SK-N-SH (cell line): ENCODE measurements at places on chromosomes 6 and 20.

DNA sequence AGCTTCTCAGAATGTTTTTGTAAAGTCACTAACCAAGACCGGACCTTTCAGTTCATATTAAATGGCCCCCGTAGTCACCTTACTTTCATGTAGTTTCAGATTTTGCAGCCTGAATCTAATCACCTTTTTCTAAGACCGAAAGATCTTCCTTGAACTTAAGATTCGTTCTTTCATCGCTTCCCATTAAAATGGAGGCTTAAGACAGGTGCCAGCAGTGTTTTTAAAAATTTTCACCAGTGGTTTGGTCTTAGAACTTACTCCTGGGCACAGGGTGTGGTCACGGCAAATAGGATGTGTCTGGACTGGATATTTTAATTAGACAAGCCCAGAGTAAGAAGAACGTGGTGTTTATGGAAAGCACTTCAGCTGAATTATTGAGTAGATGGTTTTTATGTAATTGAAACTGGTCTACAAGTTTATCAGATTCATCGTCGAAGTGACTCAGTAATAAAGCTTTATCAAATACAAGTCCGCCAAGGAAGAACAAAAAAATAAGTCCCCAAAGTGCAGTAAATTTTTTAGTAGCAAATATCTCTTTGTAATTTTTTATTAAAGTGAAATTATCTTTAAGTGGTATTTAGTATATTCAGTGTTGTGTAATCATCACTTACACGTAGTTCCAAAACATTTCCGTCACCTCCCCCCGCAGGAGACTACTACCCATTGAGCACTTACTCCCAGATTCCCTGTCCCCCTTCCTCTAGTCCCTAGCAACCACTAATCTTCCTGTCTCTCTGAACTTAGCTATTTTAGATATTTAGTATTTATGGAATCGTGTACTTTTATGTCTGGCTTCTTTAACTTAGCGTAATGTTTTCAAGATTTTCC is 868 bp downstream of the SRSF3 start:
- peak; percentile 43 for DNase-seq
- no peaks in the 10 kb centered on the region for H3K27me3 ChIP-seq
- H3K4me1 ChIP-seq, result peaks cover 25% of the 10 kb centered on the region
- peak overlapping the region; percentile 99 for H3K4me3 ChIP-seq

- H3K27ac ChIP-seq, result peak overlapping the region; percentile 94
- H3K4me1 ChIP-seq, result no peaks in the 10 kb centered on the region
- peak overlapping the region; percentile 87 for H3K4me3 ChIP-seq
- peak; percentile 14 for DNase-seq
- no peaks in the 10 kb centered on the region for H3K36me3 ChIP-seq
Observed at GRCh38 chr6:121335087-121336008, 1.1 kb upstream of the TBC1D32 start.

GRCh38 chr6:35945650-35946025 is 24.7 kb upstream of the SRPK1 start:
- H3K36me3 ChIP-seq, result no peaks in the 10 kb centered on the region
- no peak overlapping the region for H3K27ac ChIP-seq
- no peak for DNase-seq
- no peak overlapping the region for H3K4me3 ChIP-seq

DNA sequence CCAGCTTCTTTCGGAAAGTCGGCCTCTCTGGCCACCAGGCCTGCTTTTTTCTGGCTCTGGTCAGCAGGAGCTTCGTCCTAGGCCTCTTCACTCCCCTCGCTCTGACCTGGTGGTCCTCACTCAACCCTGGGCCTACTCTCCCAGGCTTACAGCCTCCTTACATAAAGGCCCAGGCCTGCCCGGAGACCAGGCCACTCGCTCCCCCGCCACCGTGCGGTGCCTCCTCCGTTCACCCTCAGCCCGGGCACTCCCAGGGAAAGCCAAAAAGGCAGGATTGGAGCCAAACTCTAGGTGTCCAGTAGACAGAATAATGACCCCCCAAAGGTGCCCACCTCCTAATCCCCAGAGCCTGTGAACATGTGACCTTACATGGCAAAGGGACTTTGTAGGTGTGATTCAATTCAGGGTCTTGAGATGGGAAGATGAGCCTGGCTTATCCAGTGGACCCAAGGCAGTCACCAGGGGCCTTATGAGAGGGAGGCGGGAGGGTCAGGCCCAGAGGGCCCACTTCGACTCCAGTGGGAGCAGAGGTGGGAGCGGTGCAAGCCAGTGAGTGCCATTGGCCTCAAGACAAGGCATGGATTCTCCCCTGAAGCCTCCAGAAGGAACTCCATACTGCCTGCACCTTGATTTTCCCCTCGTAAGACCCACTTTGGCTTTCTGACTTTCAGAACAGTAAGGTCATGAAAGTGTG is 118.6 kb upstream of the PTPN1 start:
- no peaks in the 10 kb centered on the region for H3K4me1 ChIP-seq
- DNase-seq, result no peak
- no peaks in the 10 kb centered on the region for H3K36me3 ChIP-seq
- H3K4me3 ChIP-seq, result no peak overlapping the region

- peaks cover 63% of the 10 kb centered on the region for H3K27me3 ChIP-seq
- DNase-seq, result peak; percentile 98
- peak overlapping the region; percentile 80 for H3K27ac ChIP-seq
- no peaks in the 10 kb centered on the region for H3K36me3 ChIP-seq
Observed at GRCh38 chr6:6008648-6009421, 2.1 kb upstream of the NRN1 start.

GRCh38 chr20:4062721-4063606 is 47.6 kb upstream of the RNF24 start:
- no peaks in the 10 kb centered on the region for H3K36me3 ChIP-seq
- H3K4me3 ChIP-seq, result no peak overlapping the region
- H3K27me3 ChIP-seq, result no peaks in the 10 kb centered on the region
- H3K4me1 ChIP-seq, result peaks cover 16% of the 10 kb centered on the region; the same call in 1 of the 2 replicates
- DNase-seq, result no peak

- H3K27me3 ChIP-seq, result no peaks in the 10 kb centered on the region
- no peaks in the 10 kb centered on the region for H3K36me3 ChIP-seq
- no peaks in the 10 kb centered on the region for H3K4me1 ChIP-seq
- H3K27ac ChIP-seq, result no peak overlapping the region
- no peak overlapping the region for H3K4me3 ChIP-seq
Observed at GRCh38 chr6:163771180-163771579, 356.7 kb downstream of the QKI start.

DNA sequence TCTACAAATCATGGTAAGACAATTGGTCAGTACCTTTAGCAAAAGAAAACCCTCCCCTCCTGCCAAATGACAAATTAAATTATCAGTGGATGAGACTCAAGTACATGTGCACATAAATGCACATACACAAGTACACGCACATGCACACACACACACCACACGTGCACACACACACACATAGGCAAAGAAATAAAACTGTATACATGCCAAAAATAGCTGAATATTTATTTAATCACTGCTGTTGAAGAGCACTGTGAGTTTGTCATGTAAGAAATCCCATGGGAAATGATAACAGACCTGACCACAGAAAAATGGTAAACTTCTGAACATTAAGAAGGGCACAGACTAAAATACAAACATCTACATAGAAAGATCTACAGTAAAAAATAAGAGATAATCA is 46.6 kb upstream of the TNFAIP3 start:
- no peak overlapping the region for H3K27ac ChIP-seq
- H3K36me3 ChIP-seq, result no peaks in the 10 kb centered on the region
- no peak overlapping the region for H3K4me3 ChIP-seq
- no peaks in the 10 kb centered on the region for H3K27me3 ChIP-seq
- no peaks in the 10 kb centered on the region for H3K4me1 ChIP-seq
- DNase-seq, result no peak

- no peak overlapping the region for H3K4me3 ChIP-seq
- H3K36me3 ChIP-seq, result peaks cover 5% of the 10 kb centered on the region; the same call in 1 of the 2 replicates
- no peak overlapping the region for H3K27ac ChIP-seq
- no peaks in the 10 kb centered on the region for H3K27me3 ChIP-seq
Observed at GRCh38 chr6:157113389-157113788, 209.9 kb downstream of the TMEM242 start.

DNA sequence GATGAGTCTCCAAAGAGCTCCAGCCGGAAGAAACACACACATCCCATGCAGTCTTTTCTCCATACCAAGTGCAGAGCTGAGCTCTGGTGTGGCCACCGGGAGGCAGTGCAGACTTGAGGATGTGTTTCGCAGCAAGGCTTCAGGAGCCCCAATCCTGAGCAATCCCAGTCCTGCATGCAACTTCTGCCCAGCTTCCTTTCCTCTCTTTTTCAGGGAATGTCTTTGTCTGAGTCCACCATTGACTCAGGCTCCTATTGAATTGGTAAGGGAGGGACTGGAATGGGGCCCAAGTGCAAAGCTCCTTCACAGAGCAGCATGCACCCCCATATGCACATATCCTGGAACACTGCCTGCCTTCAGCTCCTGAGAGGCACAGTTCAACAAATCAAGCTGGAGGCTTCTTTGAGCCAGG is 50.5 kb upstream of the ASIP start:
- peak overlapping the region; percentile 9; the same call in 1 of the 2 replicates for H3K4me3 ChIP-seq
- H3K27me3 ChIP-seq, result peaks cover 9% of the 10 kb centered on the region; the same call in 1 of the 2 replicates
- no peaks in the 10 kb centered on the region for H3K36me3 ChIP-seq
- no peak overlapping the region for H3K27ac ChIP-seq
- peaks cover 20% of the 10 kb centered on the region for H3K4me1 ChIP-seq

- no peak overlapping the region for H3K27ac ChIP-seq
- DNase-seq, result no peak
- H3K27me3 ChIP-seq, result no peaks in the 10 kb centered on the region
Observed at GRCh38 chr6:19918436-19918835, 81.3 kb downstream of the ID4 start.

- H3K4me3 ChIP-seq, result no peak overlapping the region; the same call in 1 of the 2 replicates
- H3K4me1 ChIP-seq, result peaks cover 11% of the 10 kb centered on the region; the same call in 1 of the 2 replicates
- H3K27ac ChIP-seq, result peak overlapping the region; percentile 45; the same call in 1 of the 2 replicates
- peak; percentile 39 for DNase-seq
- no peaks in the 10 kb centered on the region for H3K36me3 ChIP-seq
Observed at GRCh38 chr6:56868687-56869086, 86.2 kb upstream of the BEND6 start.

GRCh38 chr20:17895641-17896171 is 72.9 kb downstream of the SNX5 start:
- no peak overlapping the region for H3K27ac ChIP-seq
- peaks cover 5% of the 10 kb centered on the region; the same call in 1 of the 2 replicates for H3K4me1 ChIP-seq
- H3K36me3 ChIP-seq, result no peaks in the 10 kb centered on the region
- no peaks in the 10 kb centered on the region for H3K27me3 ChIP-seq

DNA sequence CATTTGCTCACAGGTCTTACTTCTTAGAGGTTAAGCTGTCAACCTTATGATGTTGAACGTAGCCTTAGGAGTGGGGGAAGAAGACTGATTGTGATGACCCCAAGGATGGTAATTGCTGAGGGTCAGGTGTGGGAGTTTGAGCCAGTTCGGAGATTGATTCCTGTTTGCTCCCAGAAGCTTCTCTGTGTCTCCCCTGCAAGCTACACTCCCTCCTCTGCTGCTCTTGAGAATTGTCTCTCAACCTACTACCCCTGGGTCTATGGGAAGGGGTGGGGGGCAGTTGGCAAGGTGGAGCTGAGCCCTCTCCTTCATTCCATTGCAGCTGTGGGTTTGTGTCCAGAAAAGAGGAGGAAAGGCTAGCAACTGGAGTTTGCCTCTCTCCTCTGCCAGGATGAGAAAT is 113.8 kb downstream of the PLEKHG1 start:
- no peaks in the 10 kb centered on the region for H3K4me1 ChIP-seq
- peaks cover 4% of the 10 kb centered on the region; the same call in 1 of the 2 replicates for H3K27me3 ChIP-seq
- no peak overlapping the region for H3K4me3 ChIP-seq
- H3K36me3 ChIP-seq, result no peaks in the 10 kb centered on the region

DNA sequence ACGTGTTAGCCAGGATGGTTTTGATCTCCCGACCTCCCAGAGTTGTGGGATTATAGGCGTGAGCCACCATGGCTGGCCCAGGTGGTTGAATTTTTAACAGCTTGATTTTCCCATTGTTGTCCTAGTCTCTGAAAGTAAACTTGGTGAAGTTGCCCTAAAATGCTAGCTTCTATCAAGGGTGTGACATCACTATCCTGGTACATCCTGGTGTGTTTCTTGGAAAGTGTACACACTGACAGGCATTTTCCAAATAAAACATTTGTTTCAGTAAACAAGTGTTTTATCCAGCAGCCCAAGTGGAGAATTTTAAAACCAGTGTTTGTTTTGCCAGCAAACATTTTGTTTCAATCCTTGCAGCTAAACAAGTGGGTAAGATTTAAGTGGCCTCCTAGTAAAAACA is 40.5 kb upstream of the RREB1 start:
- no peak overlapping the region for H3K27ac ChIP-seq
- DNase-seq, result no peak
- H3K27me3 ChIP-seq, result no peaks in the 10 kb centered on the region
- no peak overlapping the region for H3K4me3 ChIP-seq
- no peaks in the 10 kb centered on the region for H3K36me3 ChIP-seq

- H3K27me3 ChIP-seq, result no peaks in the 10 kb centered on the region
- H3K36me3 ChIP-seq, result no peaks in the 10 kb centered on the region
- no peaks in the 10 kb centered on the region; the same call in 1 of the 2 replicates for H3K4me1 ChIP-seq
- peak; percentile 47 for DNase-seq
Observed at GRCh38 chr6:38715016-38715689, at the start of gene DNAH8. Gene DNAH8, plus strand, starts transcription at chr6:38715311. Its CDS starts 7,499 bp downstream, at chr6:38722810.

GRCh38 chr20:1121429-1121828 is 3.0 kb downstream of the PSMF1 start:
- peaks cover 33% of the 10 kb centered on the region for H3K4me1 ChIP-seq
- DNase-seq, result no peak
- peaks cover 23% of the 10 kb centered on the region for H3K36me3 ChIP-seq

GRCh38 chr6:21609881-21610329 is 16.4 kb downstream of the SOX4 start:
- no peaks in the 10 kb centered on the region for H3K4me1 ChIP-seq
- H3K27me3 ChIP-seq, result no peaks in the 10 kb centered on the region
- H3K27ac ChIP-seq, result no peak overlapping the region
- no peak overlapping the region for H3K4me3 ChIP-seq

GRCh38 chr6:33279971-33280511 is 3.1 kb downstream of the B3GALT4 start:
- H3K27me3 ChIP-seq, result no peaks in the 10 kb centered on the region
- H3K27ac ChIP-seq, result no peak overlapping the region
- no peak overlapping the region for H3K4me3 ChIP-seq
- H3K4me1 ChIP-seq, result peaks cover 13% of the 10 kb centered on the region; the same call in 1 of the 2 replicates

GRCh38 chr20:49892817-49893216 is 22.5 kb downstream of the SPATA2 start:
- no peaks in the 10 kb centered on the region for H3K36me3 ChIP-seq
- H3K27ac ChIP-seq, result no peak overlapping the region

GRCh38 chr6:15827496-15828255 is 164.8 kb upstream of the DTNBP1 start:
- H3K36me3 ChIP-seq, result no peaks in the 10 kb centered on the region
- no peaks in the 10 kb centered on the region for H3K4me1 ChIP-seq
- no peaks in the 10 kb centered on the region for H3K27me3 ChIP-seq
- no peak overlapping the region for H3K27ac ChIP-seq
- DNase-seq, result no peak
- H3K4me3 ChIP-seq, result no peak overlapping the region

- no peaks in the 10 kb centered on the region for H3K4me1 ChIP-seq
- DNase-seq, result no peak
- no peak overlapping the region for H3K27ac ChIP-seq
- H3K4me3 ChIP-seq, result no peak overlapping the region
Observed at GRCh38 chr6:131761060-131761761, 46.6 kb upstream of the ENPP1 start.

- H3K4me3 ChIP-seq, result no peak overlapping the region
- DNase-seq, result no peak
- no peaks in the 10 kb centered on the region for H3K36me3 ChIP-seq
- no peaks in the 10 kb centered on the region for H3K4me1 ChIP-seq
- no peaks in the 10 kb centered on the region for H3K27me3 ChIP-seq
- no peak overlapping the region for H3K27ac ChIP-seq
Observed at GRCh38 chr6:134529921-134530320, 212.0 kb upstream of the SGK1 start.

GRCh38 chr6:1620504-1621069 is 10.9 kb downstream of the FOXC1 start:
- peaks cover 7% of the 10 kb centered on the region for H3K36me3 ChIP-seq
- H3K27ac ChIP-seq, result no peak overlapping the region
- no peak for DNase-seq
- no peaks in the 10 kb centered on the region for H3K4me1 ChIP-seq
- no peaks in the 10 kb centered on the region for H3K27me3 ChIP-seq
